ENCODE measurements at places on chromosomes 7 and 10. TPM values are rescaled to one million over a fixed set of nuclear protein-coding genes. Genes with fewer than 3 reads are reported as not detected.

DNA sequence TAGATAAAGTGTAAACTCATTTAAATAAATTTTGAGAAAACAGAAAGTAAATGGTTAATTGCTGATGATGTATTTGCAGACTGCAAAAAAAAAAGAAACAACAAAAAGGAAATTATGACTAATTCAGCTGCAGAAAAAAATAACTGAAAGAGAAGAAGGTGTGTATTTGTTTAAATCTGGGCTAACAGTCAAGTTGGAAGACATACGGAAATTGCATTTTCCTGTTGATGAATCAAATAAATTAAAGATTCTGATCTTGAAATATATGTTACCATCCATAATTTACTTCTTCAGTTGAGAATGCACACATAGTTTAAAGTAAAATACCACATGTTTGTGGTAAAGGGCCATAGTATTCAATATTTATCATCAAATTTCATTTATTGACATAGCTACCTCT is 19.3 kb upstream of the ING3 start:
- no peak for DNase-seq

The ELFN1 gene
- 4.7 TPM for polyA plus RNA-seq

GRCh38 chr7:100466653-100467605 is 2.9 kb upstream of the SPACDR start:
- no peak for DNase-seq

DNA sequence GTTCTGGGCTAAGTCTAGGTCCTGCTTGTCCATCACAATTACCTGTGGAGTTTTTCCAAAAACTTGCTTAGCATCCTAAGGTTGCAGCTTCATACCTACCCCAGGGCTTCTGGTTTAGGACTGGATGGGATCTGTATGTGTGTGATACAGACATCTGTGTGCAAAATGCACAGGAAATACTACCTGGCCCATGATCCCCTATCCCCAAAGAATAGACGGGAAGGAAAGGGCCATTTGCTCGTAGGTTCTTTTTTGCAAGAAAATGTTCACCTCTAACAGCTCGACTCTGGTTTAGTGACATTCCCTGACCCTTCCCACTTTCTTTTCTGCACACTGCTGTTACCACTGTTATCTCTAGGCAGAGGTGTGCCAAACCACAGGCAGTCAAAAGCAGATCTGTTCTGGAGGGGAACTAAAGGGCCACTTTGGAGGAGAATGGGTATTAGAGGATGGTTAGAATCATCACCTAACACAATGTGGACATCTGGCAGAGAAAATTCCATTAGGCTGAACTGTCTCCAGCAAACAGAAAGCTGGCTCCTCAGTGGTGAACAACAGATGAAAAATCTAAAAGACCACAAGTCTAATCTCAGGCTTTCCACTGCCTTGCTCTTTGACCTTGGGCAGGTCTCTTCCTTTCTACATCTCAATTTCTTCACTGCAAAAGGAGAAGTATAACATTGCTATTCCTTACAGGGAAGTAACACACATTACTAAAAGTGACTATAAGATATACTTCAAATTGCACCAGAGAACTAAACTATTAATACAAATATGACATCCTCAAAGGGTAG is 107.4 kb downstream of the UBE2H start:
- no peak for DNase-seq

DNA sequence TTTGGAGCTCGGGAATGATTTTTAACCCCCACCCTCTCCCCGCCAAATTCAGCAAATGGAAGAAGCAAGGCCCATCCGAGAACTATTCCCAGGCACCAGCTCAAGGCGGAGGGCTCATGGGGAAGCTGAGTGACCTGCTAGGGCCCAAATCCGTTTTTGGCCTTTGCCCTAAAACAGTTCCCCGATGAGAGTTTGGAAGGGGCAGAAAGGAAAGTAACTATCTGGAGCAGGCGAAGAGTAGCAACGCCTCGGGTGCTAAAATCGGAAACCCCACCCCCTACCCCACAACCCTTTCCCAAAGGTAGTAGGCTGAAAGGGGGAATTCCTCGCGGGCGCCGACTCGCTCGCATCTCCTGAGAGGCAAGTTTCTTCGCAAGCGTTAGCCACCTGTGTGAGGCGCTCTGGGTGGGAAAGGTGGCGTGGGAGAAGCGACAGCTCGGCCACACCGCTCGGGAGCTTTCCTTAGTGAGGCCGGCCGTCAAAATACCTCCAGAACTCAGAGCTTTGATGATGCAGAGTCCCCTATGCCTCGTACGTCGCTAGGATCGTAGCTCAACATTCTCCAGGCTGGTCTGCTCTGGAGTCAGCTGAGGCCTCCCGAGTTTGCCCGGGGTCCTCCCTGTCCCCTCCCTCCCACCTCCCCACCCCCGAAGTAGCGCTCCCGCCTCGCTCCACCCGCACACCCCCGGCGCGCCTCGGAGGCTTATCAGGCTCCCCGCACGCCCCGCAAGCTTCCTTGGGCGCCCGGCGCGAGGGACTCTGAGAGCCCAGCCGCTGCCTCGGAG is 642 bp upstream of the PRKG1 start:
- peak; percentile 86 for DNase-seq

- DNase-seq = no peak
Observed at GRCh38 chr10:78828647-78829539, 239.9 kb upstream of the ZMIZ1 start.

The RELN gene
- polyA plus RNA-seq = 6.1 TPM

- DNase-seq = no peak
Observed at GRCh38 chr7:33422141-33422540, 292.8 kb downstream of the BBS9 start.

DNA sequence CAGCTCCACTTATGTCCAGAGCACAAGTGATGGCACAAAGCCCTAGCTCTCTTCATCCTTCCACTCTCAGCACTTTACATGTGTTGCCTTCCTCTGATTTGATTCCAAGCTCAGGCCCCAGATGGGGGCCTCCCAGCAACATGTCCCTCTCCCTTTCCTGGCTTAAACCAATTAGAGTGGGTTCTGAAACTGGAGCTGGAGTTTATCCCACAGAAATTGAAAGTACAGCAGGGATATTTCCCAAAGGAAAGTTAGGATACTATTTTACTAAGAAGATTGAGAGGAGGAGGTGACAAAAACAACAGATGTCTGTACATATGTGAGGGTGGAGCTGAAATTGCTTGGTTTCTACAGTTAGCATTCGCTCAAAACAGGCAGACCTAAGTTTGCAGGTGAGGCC is 724.6 kb downstream of the AUTS2 start:
- DNase-seq = peak; percentile 59

- DNase-seq = no peak
Observed at GRCh38 chr7:20409961-20410360, 79.3 kb downstream of the ITGB8 start.

The TAS2R5 gene
- polyA plus RNA-seq = 0.54 TPM

DNA sequence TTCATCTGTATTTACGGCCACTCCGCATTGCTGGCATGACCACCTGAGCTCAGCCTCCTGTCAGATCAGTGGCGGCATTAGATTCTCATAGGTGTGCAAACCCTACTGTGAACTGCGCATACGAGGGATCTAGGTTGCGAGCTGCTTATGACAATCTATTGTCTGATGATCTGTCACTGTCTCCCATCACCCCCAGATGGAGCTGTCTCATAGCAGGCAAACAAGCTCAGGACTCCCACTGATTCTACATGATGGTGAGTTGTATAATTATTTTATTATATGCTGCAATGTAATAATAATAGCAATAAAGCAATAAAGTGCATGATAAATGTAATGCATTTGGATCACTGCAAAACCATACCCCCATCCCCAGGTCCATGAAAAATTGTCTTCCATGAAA is 1172.9 kb upstream of the AUTS2 start:
- no peak for DNase-seq

All from muscle of back (tissue), 13 donors.